ENCODE measurements at places on chromosomes 6 and 20.
A peak's percentile ranks its signal among the peaks of the same experiment; 100 is the strongest.

GRCh38 chr6:166839569-166839968 is 116.8 kb downstream of the RNASET2 start:
- DNase-seq, result no peak

- DNase-seq, result no peak
Measured at GRCh38 chr6:139981768-139982181, 607.3 kb upstream of the CITED2 start.

DNA sequence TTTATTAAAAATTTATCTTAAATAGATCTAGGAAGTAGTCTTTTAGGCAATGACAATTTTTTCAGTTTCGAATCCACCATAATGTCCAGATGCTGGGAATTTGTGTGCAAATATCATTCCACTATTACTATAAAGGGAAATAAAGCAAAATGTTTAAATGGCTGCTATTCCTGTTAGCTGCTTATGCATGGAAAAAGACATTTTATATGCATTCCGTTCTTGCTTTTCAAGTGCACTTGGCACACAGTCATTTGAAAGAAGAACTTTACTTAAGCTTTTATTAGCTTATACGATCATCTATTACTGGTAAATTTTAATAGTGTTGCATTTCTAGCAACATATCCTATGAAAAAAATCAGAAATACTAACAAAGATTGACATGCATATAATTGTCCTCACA is 42.0 kb downstream of the PRL start:
- no peak for DNase-seq

DNA sequence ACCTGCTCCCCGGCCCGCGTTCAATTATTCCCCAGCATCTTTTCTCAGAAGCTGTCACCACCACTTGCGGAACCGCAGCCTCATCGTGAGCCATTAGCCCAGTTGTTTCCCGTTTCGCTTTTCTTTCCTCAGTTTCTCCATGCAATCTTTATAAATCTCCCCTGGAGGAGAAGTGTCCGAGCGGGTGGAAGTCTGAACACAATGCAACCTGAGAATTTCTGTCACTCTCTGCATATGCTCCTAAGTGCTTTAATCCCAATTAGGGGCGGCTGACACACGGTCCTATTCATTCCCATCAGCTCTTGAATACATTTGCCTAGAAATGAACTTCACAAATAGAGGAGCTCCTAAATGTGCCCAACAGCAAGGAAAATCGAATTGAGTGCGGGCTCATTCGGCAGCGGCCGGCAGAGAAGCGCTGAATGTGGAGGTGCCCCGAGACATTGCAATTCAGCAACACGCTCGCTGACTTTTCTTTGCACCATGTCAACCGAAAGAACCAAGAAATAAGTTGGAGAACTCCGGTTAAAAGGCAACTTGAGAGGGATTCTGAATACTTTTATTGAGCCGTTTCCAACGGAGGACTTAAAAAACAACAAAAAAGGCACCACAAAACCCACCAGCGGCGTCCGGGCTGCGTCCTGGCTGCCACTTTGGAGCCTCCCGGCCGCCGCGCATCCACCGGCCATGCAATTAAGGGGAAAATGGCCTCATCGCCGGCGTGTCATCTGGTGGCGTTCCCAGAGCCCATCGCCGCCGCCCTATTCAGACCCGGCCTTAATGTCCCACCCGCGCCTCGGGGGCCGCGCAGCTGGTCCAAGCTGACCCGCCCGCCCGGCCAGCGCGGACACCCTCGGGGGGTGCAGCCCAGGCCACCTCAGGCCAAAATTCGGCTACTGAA is 3.9 kb upstream of the PRDM13 start:
- DNase-seq, result no peak

DNA sequence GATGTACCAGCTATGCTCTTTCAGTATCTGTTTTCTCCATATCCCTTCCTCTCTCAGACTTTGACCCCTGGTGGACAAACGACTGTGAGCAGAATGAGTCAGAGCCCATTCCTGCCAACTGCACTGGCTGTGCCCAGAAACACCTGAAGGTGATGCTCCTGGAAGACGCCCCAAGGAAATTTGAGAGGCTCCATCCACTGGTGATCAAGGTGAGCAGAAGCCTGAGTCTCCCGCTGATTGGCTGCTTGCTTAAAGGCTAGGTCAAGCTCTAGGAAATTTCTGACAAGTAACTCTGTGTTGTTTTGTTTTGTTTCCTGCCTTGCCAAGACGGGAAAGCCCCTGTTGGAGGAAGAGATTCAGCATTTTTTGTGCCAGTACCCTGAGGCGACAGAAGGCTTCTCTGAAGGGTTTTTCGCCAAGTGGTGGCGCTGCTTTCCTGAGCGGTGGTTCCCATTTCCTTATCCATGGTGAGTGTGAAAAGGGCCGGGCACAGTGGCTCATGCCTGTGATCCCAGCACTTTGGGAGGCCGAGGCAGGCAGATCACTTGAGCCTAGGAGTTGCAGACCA is 28.6 kb downstream of the C6orf89 start:
- DNase-seq, result peak; percentile 49

GRCh38 chr20:15005300-15005986 is 668.0 kb upstream of the FLRT3 start:
- no peak for DNase-seq

DNA sequence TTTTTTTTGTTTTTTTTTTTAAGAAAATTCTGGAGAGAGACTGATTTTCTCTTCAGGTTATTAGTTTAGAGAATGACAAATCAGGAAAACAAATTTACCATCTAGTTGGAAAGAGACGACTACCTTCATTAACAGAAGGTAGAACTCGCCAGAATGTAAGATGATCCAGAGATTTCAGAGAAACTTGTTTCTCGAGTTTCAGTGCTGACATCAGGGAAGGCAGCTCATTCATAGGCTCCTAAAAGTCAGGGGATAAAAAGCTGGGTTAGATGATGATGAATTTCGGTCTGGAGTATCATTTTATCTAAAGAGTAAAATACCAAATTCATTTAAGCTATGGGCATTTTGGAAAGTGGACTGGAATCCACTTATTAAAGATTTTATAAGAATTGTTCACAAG is 27.9 kb downstream of the ZNF334 start:
- no peak for DNase-seq

- no peak for DNase-seq
Measured at GRCh38 chr20:35200267-35200666, 26.2 kb upstream of the MMP24 start.

DNA sequence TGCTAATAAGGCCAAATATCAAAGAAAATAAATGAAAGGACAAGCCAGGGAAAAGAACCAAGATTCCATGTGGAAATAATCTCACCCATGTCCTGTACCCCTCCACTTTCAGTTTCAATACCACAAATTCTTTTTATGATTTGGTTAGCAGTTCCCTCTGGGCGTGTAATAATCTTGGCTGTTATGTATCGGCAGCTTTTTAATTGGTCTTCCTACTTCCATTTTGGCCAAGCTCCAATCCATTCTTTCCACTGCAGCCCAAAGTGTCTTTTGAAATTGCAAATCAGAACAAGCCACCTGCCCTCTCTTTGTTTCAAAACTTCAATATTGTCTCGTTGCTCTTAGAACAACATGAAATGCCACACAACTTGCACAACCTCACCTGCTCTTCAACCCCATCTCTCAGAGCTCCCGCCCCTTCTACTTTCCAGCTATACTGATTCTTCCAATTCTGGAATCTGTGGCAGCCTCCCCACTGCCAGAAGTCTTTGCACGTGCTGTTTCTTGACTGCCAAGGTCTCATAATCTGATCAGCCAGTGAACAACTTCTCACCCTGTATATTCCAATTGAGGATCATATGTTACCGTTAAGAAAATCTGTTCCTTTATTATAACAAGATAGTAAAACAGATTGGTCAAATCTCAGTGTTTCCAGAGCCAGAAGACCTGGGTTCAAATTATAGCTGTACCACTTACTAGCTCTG is 354.5 kb downstream of the CBLN4 start:
- DNase-seq, result no peak

- no peak for DNase-seq
Measured at GRCh38 chr20:57491373-57491772, 33.6 kb downstream of the CTCFL start.

Measured in 8988T (cell line).